ENCODE measurements at places on chromosomes 1 and 21. TPM values are rescaled to one million over a fixed set of nuclear protein-coding genes. Genes with fewer than 3 reads are reported as not detected.

Gene OR2L8
- not detected for total RNA-seq

Gene LRRC39
- 0.12 TPM for total RNA-seq

Gene RNU1-2
- total RNA-seq = 3,022 TPM

Gene SLC6A9
- total RNA-seq = 7.5 TPM

Gene OR14K1
- not detected for total RNA-seq

Gene S100A1
- 0.23 TPM for total RNA-seq

Gene ERICH3
- under 0.01 TPM for total RNA-seq

Gene PAPPA2
- total RNA-seq = 0.53 TPM

Gene CLCA2
- 9.7 TPM for total RNA-seq

Gene CD84
- not detected for total RNA-seq

Gene SERTAD4
- not detected for total RNA-seq

Gene ADCY10
- total RNA-seq = under 0.01 TPM

Gene AK5
- total RNA-seq = 46.1 TPM

Gene HRNR
- not detected for total RNA-seq

Gene BMP8B
- total RNA-seq = not detected

Gene SLC37A1
- total RNA-seq = 1.9 TPM

Gene PTGS2
- 3.5 TPM for total RNA-seq

Data from smooth muscle cell of the coronary artery (primary cell).